Vagina (tissue), 2 donors: ENCODE measurements at places on chromosomes 2 and 18. TPM values are rescaled to one million over a fixed set of nuclear protein-coding genes. Genes with fewer than 3 reads are reported as not detected.

CRACDL gene
- total RNA-seq: 6.4 TPM

GRCh38 chr2:230520875-230521155 lies 104.8 kb downstream of the SP100 start:
- DNase-seq: no peak

GRCh38 chr18:69885841-69886531 lies 61.7 kb downstream of the CD226 start:
- DNase-seq: no peak

CSRNP3 gene
- 2.7 TPM for total RNA-seq
